ENCODE measurements at places on chromosomes 2 and 18. TPM values are rescaled to one million over a fixed set of nuclear protein-coding genes. Genes with fewer than 3 reads are reported as not detected.

GRCh38 chr2:21407851-21408250 lies 284.1 kb downstream of the TDRD15 start:
- DNase-seq: no peak

GRCh38 chr18:68763083-68763482 lies 34.8 kb upstream of the CCDC102B start:
- peak; percentile 54 for DNase-seq

The LINC00305 gene
- not detected for total RNA-seq

DNA sequence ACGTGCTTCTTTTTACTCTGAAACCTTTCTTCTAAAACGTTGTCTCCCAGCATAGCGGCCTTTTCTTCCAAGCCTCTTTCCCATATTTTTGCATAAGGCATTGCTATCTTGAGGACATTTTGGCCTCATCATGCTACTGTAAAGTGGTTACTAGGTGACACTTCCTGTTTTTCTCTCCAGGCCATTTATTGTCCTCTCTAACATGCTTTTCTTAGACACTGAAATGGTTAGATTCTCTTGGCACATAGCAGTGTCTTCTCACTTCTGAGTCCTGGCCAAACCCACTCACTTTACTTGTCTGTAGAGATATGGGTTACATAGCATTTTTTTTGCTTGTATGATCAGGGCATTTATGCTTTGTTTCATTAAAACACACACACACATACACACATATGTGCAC lies 50.1 kb upstream of the KCNH7 start:
- DNase-seq: peak; percentile 23

DNA sequence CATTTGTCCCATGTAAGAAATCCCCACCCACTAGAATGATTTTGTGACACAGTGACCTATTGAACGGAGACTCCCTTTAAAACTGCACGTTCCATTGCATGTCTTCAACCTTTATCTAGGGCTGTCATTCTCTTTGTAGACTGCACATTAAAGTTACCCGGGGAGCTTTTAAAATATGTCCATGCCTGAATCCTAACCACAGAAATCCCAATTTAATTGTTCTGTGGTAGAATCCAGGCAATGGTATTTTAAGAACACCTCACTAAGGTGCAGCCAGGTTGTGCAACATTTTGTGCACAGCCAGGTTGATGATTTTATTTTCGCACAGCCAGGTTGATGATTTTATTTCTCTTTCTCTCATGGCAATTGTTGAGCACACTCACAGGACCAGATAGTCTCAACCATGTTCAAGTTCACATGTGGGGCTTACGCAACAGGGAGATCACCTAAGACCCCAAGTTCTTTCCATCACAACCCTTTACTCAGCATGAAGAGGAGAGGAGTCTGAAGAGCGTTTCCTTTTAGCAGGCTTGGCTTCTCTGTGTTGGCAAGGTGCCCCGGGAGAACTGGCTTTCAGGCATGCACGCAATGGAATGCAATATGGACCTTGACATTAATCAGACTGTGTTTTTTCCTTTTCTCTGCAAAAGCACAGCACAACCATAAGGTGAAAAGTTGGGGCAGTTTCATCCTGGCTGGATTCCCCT lies 467.3 kb upstream of the ETAA1 start:
- peak; percentile 61 for DNase-seq

The TLK1 gene
- 86.8 TPM for total RNA-seq

DNA sequence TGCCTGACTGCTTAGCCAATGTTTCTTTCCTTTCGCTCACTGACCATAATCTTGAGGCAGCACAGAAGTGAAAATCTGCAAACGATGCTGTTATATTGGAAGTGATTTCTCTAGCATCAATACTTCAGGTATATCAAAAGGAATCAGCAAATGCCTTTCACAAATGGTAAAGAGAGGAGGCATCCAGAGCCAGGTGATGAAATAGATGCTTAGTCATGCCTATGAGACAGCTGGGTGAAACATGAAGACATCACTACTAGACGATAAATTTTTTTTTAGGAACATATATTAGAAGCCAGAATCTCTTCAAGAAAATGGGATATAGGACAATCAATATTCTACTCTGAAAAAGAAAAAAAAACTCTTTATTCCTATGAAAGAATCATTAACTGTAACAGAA lies 249.2 kb upstream of the SLC39A10 start:
- DNase-seq: no peak

The POTEC gene
- not detected for total RNA-seq

- DNase-seq: no peak
Measured at GRCh38 chr2:195447323-195447975, 209.6 kb upstream of the SLC39A10 start.

- DNase-seq: no peak
Measured at GRCh38 chr2:68475576-68475975, 8.2 kb downstream of the APLF start.

All from A673 (cell line).